ENCODE measurements at places on chromosomes 12 and 14.

GRCh38 chr12:48690436-48690835, 8.4 kb upstream of the KANSL2 start:
- no peak for DNase-seq

DNA sequence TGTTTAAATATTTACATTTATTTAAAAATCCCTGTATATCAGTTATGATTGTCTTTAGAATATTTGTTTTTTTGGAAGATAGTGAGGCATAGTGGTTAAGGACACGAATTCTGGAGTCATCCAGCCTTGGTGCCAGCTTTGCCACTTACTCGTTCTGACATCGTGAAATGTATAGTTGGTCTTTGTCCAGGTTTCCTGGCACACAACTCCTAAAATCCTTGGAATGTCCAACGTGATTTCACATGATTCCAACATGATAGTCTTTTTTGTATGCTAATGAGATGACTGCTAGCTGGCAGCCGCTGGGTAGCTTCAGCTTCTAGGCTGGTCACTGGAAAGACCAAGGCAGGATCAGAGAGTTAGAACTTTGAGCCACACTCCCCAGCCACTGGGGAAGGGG, 64.8 kb downstream of the PRICKLE1 start:
- DNase-seq, result no peak

DNA sequence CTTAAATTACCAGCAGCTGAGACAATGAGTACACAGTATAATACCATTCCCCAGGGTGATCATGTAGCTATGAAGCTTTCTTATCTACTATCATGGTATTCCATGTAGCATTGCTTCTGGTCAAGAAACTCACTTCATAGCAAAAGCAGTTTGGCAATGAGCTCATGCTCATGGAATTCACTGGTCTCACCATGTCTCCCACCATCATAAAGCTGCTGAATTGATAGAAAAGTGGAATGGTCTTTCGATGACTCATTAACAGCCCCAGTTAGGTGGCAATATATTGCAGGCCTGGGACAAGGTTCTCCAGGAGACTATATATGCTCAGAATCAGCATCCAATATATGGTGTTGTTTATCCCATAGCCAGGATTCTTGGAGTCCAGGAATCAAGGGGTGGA, 553.7 kb downstream of the FOXG1 start:
- no peak for DNase-seq

- DNase-seq, result peak; percentile 18
Measured at GRCh38 chr14:80215756-80216581, 4.7 kb upstream of the DIO2 start.

DNA sequence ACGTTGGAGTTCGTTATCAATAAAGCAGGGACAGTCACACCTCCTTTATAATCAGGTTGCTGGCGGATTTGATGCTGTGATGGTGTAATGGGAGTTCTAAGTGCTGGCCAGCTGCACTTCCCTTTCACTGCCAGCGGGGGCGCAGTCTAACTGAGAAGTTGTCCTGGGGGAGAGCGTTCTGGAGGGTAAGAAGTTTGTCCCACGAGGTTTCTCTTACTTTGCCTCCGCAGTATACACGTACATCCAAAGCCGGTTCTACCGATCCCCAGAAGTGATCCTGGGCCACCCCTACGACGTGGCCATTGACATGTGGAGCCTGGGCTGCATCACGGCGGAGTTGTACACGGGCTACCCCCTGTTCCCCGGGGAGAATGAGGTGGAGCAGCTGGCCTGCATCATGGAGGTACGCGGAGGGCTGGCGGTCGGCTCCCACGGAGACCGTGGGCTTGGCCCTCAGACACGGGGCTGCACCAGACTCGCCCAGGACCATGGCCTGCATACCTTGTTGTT, 42.7 kb downstream of the DYRK4 start:
- peak; percentile 91 for DNase-seq

DNA sequence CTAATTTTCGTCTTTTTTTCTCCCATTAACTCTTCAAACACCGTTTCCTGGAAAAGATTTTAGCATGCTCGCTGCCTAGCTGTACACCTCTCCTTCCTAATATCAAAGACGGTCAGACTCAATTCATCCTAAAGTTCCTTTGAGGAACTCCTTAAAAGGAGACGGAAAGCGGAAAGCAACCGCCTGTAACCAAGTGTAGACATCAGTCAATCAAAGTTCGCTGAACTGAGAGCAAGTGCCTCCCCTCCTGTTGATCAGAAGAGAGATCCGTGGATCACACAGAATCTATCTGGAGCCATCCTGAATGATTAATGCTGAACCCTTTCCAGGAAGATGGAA, 412 bp upstream of the TEP1 start:
- no peak for DNase-seq

DNA sequence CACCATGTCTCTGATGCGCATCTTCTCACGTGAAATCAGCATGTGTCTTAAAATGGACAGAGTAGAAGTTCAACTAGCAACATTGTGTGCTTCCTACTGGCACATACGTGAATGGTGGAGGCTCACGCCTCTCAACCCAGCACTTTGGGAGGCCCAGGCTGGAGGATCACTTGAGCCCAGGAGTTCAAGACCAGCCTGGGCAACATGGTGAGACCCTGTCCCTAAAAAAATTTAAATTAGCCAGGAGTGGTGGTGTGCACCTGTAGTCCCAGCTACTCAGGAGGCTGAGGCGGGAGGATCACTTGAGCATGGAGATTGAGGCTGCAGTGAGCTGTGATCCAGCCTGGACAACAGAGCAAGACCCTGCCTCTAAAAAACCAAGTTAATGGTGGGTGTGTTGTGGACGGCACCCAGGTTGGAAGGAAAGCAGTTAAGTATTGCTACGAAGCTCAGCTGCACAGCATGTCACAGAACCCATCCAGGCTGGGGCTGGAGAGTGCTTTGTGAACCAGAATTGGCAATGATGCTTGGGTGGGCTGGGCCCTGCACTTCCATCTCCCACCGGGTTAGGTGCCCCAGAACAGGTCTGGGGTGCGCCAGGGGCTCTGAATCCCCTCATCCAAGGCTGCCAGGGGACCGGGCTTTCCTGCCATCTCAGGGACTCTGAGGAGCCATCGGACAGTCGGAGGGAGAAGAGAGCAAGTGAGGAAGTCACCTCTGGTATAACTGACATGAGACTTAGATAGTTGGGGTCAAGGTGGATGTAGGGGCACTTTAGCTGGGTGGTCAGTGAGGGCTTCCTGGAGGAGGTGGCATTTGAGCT, 33.0 kb upstream of the ULK1 start:
- DNase-seq, result no peak

- no peak for DNase-seq
Measured at GRCh38 chr14:25537846-25538455, 488.0 kb upstream of the STXBP6 start.

DNA sequence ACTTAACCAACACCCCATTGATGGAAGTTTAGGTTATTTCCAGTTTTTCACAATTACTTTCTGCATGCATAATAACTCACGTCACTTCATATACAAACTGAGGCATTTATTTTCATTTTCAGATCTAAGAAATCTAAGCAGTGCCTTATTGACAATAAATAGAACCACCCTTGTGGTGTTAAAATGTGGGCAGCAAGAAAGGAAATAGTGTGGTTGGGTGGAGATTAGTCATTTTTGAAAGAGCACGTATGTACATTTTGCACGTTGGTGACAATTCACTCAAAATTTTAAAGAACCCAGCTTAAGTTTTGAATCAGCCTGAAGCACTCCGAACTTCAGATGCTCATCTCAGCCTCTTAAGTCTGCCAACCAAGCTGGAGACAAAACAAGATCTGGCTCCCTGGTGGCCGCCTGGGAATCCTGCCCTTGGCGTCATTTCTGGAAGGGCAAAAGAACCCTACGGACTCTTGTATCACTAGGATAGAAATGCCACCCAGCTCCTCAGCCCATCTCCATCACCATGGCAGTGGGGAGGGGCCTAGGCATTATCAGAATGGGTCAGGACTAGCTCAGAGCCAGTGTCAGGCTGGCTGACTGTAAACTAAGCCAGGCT, 89.5 kb upstream of the BCL2L14 start:
- DNase-seq, result no peak

GRCh38 chr12:29743801-29744200, 39.9 kb downstream of the TMTC1 start:
- DNase-seq, result no peak

DNA sequence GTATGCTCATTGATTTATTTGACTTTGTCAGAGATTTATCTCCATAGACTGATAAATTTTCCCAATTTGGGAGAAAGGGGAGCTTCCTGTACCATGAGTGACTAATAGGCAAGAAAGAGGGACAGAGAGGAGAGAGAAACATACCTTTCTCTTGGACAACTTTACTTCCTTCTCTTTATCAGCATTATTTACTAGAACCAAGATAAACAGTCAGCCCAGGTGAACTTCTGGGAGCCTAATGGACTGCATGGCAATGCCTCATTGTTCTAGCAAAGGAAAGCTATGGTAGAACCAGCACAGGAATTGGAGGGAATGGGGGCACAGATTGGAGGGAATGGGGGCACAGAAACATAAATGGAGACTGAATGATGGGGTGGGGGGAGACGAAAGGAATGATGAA, 63.4 kb upstream of the STXBP6 start:
- no peak for DNase-seq

GRCh38 chr12:48486261-48486660, 4.0 kb downstream of the C12orf54 start:
- DNase-seq, result no peak
